GM23248 (cell line): ENCODE measurements at places on chromosomes 5 and 9. TPM values are rescaled to one million over a fixed set of nuclear protein-coding genes. Genes with fewer than 3 reads are reported as not detected.
A peak's percentile ranks its signal among the peaks of the same experiment; 100 is the strongest.

GRCh38 chr5:37396352-37396751 is 17.2 kb downstream of the WDR70 start:
- DNase-seq = no peak

- DNase-seq = no peak
Measured at GRCh38 chr5:37552770-37553719, 173.9 kb downstream of the WDR70 start.

DNA sequence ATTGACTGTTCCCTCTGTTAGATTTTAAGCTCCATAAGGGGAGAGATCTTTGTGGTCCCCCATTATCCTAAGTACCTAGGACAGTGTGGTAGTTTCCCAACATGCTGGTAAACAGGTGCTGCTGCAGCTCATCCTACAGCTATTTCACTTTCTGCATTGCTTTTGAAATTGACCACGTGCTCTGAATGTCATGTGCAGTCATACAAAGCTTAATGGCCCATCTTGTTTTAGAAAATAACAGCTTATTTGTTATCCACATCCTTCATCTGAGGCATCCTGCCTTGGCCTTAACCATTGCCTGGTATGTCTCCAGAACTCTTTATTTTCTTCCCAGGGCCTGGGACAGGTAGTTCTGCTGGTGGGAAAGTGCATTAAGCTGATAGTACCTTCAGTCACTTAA is 14.7 kb downstream of the PIK3R1 start:
- no peak for DNase-seq

GRCh38 chr9:78127279-78128225 is 95.9 kb upstream of the GNAQ start:
- DNase-seq = no peak

DNA sequence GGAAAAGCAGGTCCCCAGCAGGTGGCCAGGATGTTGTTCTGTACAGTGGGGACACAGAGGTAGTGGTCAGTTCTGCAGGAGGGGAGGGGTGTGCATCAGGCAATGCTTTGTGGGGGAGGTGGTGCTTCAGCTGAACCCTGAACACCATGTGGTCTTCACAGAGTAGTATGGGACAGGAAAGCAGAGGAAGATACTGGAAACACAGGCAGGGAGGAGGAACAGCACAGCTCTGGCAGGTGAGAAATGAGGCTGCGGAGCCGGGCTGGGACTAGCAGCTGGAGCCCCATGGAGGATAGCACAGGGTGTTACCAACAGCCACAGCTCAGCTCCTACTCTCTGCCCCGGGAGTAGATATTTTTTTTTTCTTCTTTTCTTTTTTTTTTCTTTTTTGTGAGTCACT is 161.5 kb downstream of the ENTREP1 start:
- DNase-seq = no peak

DNA sequence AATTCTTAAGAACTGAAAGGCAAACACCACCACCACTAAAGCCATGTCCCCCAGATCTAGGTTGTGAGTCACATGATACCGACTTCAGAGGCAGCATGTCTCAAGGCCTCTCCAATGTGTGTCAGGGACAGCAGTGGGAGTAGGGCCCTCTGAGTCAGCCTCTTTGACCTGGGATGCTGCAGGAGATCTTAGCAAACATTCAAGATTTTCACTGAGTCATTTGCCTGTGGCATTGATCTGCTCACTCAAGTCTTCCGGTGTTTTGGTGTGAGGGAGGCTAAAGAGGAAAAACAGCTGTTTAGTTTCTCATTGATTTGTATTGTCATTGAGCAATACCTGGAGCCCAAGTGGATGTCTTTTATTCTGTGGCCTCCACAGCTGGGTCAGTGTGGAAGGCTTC is 36.1 kb downstream of the TMC1 start:
- DNase-seq = peak; percentile 96

DNA sequence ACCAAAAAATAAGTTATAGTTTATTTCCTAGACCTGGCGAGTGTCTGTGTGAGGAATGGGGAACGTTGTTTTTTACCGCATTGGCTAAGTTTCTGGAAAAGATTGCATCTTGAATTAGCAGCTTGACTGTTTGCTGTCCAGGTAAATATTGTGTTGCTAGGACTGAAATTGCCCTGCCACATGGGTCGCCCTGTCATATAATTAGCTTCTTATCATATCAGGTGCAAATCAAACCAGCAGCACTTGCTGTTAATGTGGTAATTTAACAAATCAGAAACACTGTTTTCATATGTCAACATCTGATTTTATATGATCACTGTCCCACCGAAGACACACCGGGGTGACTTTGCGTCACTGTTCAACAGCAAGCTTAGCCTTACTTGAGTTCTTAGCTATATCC is 63.7 kb upstream of the ZNF622 start:
- DNase-seq = no peak

- DNase-seq = no peak
Measured at GRCh38 chr5:52504584-52505240, 283.0 kb upstream of the ITGA1 start.

The KIF4B gene
- total RNA-seq = not detected in 2 replicates

The MYOT gene
- total RNA-seq = not detected in 2 replicates

The S100Z gene
- not detected in 2 replicates for total RNA-seq

The SLC6A18 gene
- total RNA-seq = not detected in 2 replicates

The OTULINL gene
- 1.3 TPM in 1 of 2 replicates, not detected in the other for total RNA-seq
